ENCODE measurements at places on chromosomes 6 and 20.

- no peak for DNase-seq
Observed at GRCh38 chr20:10178091-10178490, 40.5 kb upstream of the SNAP25 start.

- no peak for DNase-seq
Observed at GRCh38 chr6:27805347-27805746, 106.8 kb downstream of the OR2B2 start.

DNA sequence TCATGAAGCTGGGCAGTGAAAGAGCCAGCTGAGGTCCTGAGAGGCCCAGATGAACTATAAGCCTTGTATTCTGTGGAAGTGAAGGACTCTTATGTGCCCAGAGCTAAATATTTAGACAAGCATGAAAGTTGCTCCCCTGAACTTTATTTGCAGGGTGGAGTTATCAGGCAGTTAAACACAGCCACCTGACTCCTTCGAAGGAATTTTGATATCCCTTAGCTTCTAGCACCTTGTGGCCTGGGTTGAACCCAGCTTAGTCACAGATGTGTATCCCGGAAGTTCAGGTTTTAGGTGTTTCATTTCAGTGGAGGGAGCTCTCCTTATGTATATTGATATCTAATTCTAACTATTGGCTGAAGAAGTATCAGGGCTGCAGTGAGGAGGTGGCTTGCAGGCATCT is 20.4 kb downstream of the NR2E1 start:
- no peak for DNase-seq

- no peak for DNase-seq
Observed at GRCh38 chr6:113383701-113384100, 473.4 kb upstream of the MARCKS start.

DNA sequence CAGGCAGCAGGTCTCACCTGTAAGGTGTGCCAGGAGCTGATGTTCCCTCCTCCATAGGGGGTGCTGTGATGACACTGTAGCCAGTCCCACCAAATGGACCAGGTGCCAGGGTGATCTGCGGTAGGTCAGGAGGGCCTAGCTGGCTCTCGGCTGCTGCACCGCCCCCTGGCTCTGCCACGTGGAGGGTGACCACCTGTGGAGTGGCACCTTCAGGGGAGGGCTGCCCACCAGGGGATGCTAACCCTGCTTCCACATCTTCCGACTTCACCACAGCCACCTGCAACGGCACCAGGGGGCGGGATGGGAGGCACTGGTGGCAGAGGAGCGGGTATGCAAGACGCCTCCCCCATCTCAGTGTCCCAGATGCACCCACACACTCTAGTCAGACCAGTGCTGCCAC is 18.3 kb downstream of the ZNF335 start:
- DNase-seq = no peak

GRCh38 chr6:24838994-24839393 is 40.3 kb upstream of the ARMH2 start:
- no peak for DNase-seq

Measured in esophagus squamous epithelium (tissue), 5 donors.